ENCODE measurements at places on chromosomes 12 and 14. TPM values are rescaled to one million over a fixed set of nuclear protein-coding genes. Genes with fewer than 3 reads are reported as not detected.

- no peaks in the 10 kb centered on the region for H3K27me3 ChIP-seq
- H3K36me3 ChIP-seq, result peaks cover 6% of the 10 kb centered on the region
- H3K27ac ChIP-seq, result no peak overlapping the region
- H3K4me3 ChIP-seq, result no peak overlapping the region
Observed at GRCh38 chr12:121240062-121240420, 30.1 kb downstream of the P2RX4 start.

DNA sequence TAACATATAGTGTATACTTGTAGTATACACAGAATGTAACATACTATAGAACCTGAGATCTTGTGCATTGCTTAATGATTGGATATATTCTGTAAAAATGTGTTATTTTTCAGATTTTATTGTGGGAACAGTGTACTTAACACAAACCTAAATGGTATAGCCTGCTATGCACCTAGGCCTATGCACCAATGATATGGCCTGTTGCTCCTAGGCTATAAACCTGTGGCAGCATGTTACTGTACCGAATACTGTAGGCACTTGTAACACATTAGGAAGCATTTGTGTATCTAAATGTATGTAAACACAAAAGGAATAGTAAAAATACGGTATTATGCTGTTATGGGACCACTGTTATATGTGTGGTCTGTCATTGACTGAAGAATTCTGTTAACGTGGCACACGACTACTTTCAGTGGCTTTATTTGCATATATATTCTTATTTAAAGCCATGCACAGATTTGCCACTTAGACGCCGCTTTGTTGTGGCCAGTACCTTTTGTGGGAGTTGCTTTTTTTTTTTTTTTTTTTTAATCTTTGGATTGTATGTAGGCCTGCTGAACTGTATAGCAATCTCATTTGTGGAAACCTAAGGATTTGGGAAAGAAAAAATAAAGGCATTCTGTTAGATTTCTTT, 7.4 kb downstream of the PAPOLA start:
- H3K4me1 ChIP-seq, result peaks cover 40% of the 10 kb centered on the region
- no peaks in the 10 kb centered on the region for H3K36me3 ChIP-seq
- H3K27me3 ChIP-seq, result no peaks in the 10 kb centered on the region
- H3K27ac ChIP-seq, result no peak overlapping the region

BHLHE41 gene
- total RNA-seq, result 0.45 TPM

CATSPERB gene
- total RNA-seq, result not detected

Measured in GM12878 (cell line).